Lower leg skin (tissue), 4 donors: ENCODE measurements at places on chromosomes 3 and 15. TPM values are rescaled to one million over a fixed set of nuclear protein-coding genes. Genes with fewer than 3 reads are reported as not detected.

DNA sequence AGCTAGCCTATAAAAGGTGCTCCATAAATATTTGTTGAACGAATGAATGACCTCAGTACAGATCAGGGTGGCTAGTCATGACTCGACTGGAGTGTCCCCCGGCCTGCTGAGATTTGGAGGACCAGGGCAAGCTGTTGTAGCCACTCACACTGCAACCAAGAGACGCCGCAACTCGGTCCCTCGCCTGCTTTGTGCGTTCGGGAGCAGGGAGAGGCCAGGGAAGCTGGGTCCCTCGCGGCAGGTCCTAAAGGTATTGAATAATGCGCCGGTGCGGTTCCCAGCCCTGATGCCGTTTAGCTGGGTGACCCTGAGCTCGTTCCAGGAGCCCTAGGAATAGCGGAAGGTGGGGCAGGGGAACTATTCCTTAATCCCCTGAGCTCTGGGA is 1.8 kb downstream of the IGDCC4 start:
- DNase-seq = no peak

The PPARG gene
- 8.4 TPM for total RNA-seq

GRCh38 chr15:65416845-65417416 is 5.8 kb downstream of the IGDCC4 start:
- no peak for DNase-seq

The PRR20G gene
- not detected for total RNA-seq

DNA sequence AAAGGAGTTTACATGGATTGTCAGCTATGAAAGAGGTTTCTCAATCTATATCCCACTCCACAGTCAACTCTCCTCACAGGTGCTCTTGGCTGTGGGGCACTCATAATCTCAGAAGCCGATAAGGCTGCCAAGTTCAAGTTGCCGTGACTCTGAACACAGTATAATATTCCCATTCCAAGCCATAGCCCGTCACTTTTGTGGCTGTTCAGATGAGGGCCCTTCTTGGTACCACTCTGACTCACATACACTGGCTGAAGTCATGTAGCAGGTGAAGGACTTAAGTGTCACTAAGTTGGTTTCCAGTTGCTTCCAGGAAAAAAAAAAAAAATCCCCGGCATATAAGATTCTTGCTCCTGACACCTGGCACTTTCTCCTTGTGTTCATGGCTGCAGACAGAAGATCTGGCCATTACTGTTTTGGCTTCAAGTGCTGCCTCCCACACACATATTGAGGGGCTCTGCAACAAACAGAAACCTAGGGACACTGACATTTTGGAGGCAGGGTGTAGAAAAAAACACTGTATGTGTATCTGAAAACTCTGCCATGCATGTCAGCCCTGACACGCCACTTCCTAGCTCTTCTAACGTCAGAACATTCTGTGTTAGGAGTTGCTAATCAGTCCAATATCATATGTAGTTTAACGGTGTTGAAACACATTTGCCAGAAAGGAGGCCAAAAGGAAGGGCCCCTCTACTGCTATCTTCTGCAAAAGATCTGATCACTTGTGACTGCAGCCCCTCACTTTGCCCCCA is 170.2 kb upstream of the ICE2 start:
- DNase-seq = no peak

DNA sequence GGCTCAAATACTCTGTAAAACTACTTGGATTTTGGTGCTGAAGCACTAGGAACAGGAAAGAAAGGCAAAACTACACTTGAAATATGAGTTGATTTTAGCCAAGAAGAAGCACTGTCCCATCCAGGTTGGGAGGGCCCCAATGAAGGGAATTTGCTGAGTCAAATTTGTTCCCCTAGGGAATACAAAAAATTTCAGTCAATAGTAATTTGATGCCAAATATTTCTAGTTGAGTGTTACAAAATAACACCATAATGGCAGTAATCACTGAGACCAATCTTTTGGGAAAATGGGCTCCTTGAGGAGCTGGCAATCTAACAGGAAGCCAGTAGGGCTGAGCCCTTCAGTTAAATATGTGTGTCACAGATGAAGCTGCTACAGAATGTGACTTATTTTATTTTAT is 896.9 kb downstream of the DIPK2A start:
- no peak for DNase-seq

The GOLGA6B gene
- total RNA-seq = not detected

The CKMT1B gene
- 31.8 TPM for total RNA-seq

DNA sequence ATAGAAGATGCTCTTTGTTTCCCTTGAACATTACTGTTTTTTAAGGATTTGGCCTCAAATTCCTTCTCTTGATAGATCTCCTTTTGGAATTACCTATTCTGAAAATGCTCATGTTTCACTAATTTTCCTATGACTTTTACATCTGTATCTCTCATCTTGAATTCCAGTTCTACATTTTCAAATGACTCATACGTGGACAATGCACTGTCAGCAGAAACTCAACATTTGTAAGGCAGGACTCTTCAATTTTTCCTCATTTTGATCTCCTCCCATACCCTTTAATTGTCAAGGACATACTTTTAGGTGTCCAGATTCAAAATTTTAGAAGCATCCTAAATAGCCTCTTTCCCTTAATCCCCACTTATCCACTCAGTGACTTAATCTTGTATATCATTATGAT is 341.0 kb upstream of the RASGRP1 start:
- no peak for DNase-seq

- no peak for DNase-seq
These were observed 368.5 kb downstream of the SHQ1 start for GRCh38 chr3:72479651-72480215.

The CCRL2 gene
- total RNA-seq = 0.32 TPM

DNA sequence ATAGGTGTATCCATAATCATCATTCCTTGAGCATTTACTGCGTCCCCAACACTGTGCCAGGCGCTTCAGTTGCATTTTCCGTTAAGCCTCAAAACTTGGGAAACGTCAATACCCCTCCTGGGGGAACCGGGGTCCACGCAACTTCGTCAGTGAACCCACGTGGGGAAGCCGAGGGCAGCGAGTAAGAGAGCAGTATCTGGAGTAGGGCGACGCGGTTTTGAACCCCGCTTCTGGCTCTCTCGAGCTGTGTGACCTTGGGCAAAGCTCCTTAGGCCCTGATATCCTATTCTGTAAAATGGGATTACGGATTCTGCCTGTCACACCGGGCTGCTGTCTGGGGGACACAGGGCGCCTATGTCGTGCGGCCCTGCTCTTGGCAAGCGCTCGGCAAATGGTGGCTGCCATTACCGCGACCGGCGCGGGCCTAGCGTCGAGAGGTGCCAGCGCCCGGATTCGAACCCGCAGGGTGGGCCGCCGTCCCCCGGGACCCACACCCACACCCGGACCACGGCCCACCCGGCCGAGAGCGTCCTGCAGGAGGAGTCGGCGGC is 590 bp downstream of the POLG start:
- no peak for DNase-seq

The CPLX3 gene
- 0.84 TPM for total RNA-seq

The PGBD4 gene
- total RNA-seq = 1.5 TPM

DNA sequence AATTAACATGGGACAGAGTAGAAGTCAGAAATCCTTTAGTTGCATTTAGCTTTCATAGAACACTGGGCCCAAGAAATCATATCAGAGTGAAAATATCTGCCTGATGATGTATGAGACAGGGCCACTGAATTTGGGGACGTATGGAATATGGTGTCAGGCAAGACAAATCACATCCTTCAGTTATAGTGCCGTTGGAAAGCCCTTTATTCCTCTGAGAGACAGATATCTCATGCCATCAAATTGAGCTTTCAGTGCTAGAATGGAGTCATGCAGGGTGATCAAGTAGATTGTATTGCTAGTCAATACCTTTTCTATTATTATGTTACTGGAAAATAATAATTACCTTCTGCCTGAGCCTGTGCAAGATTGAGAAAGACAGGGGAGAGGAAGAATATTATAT is 398.2 kb upstream of the RARB start:
- no peak for DNase-seq

- no peak for DNase-seq
These were observed 627.1 kb downstream of the AGBL1 start for GRCh38 chr15:86706813-86707212.

The CCR3 gene
- total RNA-seq = 2.3 TPM

DNA sequence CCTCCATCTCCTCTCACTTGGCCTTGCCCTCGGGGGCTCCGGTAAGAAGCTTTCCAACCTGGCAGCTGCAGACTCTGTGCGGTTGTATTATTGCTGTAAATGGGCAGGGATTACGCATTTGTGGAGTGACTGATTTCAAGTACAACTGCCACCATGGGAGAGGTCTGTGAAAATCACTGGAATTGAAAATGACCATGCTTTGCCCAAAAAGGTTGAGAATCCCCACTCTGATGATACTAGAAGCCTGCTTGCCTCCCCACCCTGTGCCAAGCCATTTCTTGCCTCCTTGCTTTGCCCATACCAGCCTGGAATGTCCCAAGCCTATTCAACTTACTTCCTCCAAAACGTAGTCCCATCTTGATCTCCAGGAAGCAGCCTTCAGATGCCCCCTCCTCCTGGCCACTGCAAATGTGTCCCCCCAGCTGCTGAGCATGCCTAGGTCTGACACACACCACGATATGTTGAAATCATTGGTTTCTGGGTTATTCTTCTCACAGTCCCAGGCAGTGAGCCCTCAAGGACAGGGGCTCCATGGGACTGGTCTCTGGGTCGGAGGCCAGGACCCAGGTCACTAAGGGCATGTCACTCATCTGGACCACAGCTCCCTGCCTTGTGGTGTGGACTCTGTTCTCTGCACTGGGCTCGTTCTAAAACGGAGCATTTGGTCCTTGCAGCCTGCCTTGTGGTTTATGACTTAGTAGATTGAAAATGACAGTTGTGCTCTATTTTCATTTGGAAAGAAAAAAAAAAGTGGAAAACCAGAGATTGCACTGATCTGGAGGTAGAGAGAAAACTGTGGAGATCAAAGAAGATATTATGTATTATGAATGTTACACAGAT is 42.9 kb downstream of the SMAD3 start:
- no peak for DNase-seq

DNA sequence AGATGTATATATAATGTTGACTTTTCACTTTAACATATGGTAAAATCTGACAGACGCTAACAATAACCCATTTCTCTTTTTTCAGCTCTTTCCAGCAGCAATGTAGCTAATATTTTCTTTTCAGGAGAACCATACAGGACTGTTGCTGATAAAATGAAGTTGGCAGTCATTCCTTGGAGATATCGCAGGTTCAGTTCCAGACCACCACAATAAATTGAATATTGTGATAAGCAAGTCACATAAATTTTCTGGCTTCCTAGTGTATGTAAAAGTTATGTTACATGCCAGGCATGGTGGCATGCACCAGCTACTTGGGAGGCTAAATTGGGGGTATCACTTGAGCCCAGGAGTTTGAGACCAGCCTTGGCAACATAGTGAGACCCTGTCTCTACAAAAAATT is 31.9 kb upstream of the TM4SF1 start:
- no peak for DNase-seq

The MIX23 gene
- 8.6 TPM for total RNA-seq

The PAQR5 gene
- 4.2 TPM for total RNA-seq

DNA sequence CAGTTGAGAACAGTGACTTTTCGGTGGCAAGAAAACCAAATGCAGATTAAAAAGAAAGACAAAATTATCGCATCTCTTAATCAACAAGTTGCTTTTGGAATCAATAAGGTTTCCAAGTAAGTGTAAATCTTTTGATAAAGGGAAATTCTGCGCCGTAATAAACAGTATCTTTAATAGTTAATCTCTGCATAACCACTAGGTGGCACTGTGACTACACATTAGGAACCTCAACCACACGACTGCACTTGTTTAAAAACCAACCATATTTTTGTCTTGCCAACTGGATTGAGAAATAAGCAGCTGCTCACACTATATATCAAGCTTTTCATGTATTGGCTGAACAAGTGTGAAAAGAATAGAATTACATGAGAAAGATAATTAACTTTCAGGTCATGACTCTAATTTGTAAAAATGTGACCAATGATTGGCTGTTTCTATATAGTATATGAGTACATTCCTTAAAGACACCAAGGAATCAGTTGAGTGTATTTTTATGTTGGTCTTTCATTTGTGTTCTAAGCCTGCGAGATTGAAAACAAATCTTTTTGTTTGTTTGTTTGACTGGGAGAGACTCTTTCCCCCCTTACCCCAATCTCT is 72.7 kb downstream of the DZIP3 start:
- DNase-seq = no peak

GRCh38 chr3:188348435-188349244 is 194.7 kb downstream of the LPP start:
- peak; percentile 58 for DNase-seq

DNA sequence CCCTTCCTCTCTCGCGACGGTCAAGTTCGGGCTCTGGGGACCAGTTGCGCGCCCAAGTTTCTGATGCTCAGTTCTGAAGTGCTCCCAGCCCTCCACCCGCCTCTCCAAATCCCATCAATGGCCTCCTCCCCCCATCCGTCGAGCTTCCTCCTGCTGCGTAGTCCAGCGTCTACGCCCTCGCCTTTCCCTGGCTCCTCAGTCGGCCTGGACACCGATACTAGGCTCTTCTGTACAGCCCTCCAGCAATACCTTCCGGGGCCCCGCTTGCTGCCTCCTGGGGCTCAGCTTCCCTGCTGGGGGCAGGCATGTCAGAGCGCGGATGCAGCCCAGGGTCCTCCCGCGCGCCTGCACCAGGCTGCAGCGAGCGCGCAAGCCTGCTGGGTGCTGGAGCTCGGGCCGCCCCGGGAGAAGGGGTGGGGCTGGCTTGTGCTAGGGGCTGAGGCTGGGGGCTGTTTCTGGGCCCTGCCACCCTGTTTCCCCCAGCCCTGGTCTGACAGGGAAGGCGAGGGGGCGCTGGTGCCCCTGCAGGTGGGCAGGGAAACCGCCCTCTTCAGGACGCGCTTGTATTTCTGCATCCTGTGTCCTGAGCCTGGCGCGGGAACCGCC is 353.3 kb upstream of the SUCLG2 start:
- no peak for DNase-seq

DNA sequence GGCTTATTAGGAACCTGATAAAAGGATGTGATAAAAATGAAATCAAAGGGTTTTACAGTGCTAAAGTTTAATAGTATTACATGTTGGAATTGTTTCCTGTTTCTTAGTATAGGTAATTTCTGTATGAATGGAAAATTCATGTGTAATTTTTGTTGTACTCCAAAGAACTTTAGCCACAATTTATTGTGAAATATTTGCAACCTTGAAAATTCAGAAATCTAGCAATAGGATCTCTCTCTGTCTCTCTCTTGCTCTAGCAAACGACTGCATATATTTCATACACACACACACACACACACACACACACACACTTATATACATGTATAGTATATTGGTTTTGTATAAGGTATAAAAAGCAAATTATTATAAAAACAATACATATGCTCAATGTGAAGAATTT is 59.6 kb downstream of the PIAS1 start:
- DNase-seq = no peak

DNA sequence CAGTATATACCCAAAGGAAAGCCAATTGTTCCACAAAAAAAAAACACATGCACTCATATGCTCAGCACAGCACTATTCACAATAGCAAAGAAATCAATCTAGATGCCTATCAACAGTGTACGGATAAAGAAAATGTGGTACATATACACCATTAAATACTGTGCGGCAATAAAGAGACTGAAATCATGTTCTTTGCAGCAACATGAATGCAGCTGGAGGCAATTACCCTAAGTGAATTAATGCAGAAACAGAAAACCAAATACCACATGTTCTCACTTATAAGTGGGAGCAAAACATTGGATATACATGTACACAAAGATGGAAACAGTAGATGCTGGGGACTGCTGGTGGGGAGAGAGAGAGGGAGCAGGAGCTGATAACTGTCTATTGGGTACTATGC is 124.2 kb upstream of the AADACL2 start:
- no peak for DNase-seq
